Effector memory CD8-positive, alpha-beta T cell (primary cell): ENCODE measurements at places on chromosomes 13 and 19.

DNA sequence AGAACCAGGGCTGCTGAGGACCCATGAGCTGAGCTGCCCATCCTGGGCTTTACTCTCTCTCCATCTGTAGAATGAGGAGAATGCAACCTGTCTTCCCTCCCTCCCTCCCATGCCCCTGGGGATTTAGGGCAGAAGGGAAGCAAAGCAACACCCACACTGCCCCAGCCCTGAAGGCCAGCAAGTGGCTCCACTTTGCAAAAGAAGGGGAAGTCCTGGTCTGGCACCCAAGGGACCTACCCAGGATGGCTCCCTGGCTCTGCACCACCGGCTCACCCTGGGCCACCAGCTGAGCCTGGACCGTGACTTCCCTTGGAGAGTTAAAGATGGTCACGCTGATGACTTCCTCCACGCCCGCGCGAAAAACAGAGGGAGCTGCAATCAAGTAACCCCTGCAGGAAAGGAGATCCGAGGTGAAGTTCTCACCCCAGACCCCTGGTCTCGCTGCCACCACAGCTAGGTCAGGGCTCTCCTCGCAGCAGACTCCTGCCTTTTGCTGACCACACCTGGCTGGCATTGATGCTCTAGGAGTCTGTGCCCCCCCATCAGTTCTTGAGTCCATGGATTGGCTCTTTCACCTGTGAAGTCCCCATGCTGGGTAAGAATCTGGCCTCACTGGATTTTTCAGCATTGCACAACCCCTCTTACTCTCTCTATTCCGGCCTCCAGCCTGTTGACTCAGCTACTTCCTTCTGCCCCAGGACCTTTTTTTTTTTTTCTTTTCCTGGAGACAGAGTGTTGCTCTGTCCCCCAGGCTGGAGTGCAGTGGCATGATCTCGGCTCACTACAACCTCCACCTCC is 4.6 kb downstream of the CPAMD8 start:
- no peak for DNase-seq

GRCh38 chr13:41458187-41458760 is 924 bp downstream of the RGCC start:
- peak; percentile 38 for DNase-seq

DNA sequence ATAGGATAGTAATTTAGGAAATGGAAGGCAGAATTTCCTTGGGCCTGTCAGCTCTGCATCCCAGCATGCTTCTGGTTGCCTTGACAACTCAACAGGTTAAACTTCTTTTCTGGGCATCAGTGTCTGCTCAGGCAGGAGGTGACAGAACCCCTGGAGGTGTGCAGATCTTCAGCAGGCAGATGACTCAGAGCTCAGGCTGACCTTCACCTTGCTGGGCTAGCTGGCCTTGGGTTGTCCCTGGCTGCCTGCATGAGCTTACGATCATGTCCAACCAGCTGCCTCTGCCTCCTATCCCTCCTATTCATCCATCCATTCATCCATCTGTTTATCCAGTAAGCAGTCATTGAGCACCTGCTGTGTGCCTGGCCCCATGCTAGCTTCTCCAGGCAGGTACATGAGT is 81.2 kb upstream of the KCTD15 start:
- DNase-seq = no peak

GRCh38 chr13:71870100-71870499 is 3.1 kb upstream of the DACH1 start:
- no peak for DNase-seq

DNA sequence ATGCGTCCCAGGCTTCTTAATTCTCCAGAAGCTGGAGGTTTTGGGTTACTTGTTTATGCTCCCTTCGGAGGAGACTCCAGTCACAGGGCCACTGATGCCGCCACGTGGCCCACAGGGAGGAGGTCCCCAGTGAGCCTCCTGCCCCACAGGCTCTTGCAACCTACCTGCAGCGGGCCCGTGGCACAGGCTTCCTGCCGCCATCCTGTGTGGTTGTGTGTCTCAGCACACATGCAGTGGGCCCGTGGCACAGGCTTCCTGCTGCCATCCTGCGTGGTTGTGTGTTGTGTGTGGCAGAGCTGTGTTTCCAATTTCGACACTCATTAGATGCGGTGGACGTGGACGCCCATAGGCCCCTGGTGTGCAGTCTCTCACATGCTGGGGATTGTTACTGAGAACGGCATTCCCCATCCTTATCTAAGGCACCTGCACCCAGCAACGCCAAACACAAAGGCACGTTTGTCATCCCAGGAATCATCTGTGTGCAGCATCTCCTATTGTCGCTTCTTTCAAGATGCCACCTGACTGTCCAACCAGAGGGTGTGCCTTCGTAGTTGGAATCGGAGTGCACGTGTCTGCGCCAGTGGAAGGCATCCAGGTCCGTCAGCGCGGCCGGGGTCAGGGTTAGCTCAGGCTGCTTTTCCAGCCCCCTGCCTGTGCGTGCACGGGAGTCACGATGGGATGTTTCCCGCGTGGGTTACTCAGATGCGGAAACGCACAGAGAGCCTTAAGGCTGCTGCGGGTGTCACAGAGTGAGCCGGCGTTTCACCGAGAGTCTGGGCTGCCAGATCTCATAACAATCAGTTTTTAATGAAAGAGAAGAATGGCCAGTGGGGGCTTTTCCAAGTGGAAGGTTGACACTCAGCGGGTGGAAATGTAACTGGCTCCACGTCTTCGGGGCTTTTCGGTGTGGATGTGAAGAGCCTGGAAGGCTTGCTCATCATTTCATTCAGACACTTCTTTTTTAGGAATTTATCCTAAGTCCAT is 119.8 kb downstream of the ATP11A start:
- DNase-seq = no peak

GRCh38 chr19:13938301-13939064 is at the start of gene PODNL1:
Gene PODNL1 (minus strand): TSS chr19:13938417. CDS start chr19:13938181, 236 bp downstream.
- DNase-seq = no peak

GRCh38 chr13:65378484-65378883 is 1851.7 kb downstream of the PCDH9 start:
- no peak for DNase-seq

DNA sequence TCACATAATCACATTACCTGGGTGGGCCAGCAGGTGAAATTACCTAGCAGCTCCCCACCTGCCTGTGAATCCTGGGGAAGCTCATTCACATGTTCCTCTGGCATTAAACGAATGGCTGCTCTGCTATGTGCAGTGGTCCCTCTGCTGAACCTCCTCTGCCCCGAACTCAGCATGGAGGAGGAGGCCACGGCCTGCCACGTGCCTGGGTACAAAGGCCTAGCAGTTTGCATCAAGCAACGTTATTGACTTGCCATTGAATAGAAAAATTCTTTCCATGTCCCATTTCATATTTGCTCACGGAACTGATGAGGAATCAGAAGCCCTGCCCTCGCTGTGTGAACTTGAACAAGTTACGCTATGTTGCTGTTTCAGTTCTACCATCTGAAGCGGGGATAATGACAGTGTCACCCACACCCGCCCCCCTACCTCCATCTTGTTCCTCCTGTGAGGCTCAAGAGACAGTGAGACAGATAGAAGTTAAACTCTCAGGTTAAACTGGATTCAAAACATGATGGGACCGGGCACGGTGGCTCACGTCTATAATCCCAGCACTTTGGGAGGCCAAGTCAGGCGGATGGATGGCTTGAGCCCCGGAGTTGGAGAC is 25.3 kb downstream of the SLC7A1 start:
- no peak for DNase-seq

DNA sequence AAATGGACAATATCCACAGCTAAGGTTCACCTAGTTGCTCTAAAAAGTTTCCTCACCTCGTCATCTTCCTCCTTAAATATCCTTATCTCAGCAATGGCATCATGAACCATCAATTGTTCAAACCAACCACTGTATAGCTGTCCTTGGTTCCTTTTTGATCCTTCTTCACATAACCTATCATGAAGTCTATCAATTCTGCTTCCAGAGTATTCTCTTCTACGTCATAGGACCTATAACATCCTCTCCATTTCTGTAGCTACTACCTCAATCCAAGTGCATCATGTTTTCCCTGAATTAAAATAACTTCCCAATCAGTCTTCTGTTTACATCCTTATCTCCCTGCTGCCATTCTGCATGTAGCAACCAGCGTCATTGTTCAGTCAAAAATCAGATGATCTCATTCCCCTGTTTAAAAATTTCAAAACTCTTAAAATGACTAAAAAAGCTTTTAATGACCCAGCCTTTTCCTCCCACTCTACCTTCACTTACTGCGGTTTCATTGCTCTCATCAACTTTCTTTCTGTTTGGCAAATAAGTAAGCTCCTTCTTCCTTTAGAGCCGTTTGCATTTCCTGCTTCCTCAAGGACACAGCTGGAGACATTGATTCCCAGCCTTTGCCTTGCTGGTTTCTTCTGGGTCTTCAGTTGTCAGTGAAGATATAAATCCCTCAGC is 223.9 kb upstream of the MIR17HG start:
- DNase-seq = no peak

- no peak for DNase-seq
These were observed 41.7 kb downstream of the TNFSF11 start for GRCh38 chr13:42615691-42616090.

- no peak for DNase-seq
These were observed 128.7 kb downstream of the UGGT2 start for GRCh38 chr13:95924389-95924994.

- peak; percentile 53 for DNase-seq
These were observed 2.0 kb upstream of the ZNF784 start for GRCh38 chr19:55626350-55626749.

DNA sequence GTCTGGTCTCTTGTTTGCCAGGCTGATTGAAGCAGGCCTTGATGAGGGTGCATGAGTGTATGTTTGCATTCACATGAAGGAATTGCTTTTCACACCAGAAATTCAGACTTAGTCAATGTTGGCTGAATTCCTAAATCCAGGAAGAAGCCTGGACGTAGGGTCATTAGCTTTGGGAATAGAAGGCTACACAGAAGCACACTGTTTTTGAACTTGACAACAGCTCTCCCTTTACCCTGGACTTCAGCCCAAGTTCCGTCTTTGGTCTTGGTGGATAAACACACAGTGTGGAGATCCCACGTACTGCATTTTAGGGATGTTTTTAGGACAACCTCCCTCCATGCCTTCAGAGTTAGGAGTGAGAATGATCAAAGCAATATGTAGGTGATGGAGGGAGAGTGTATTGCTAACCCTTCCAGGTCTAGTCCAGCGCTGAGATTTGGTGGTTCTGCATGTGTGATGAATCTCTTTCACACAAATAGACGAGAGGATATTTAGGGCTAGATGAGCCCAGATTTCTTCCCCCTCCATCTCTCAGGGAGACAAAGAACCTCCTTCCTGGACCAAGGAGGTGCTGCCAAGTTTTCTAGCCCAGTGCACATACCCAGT is 22.8 kb downstream of the TM6SF2 start:
- DNase-seq = no peak

DNA sequence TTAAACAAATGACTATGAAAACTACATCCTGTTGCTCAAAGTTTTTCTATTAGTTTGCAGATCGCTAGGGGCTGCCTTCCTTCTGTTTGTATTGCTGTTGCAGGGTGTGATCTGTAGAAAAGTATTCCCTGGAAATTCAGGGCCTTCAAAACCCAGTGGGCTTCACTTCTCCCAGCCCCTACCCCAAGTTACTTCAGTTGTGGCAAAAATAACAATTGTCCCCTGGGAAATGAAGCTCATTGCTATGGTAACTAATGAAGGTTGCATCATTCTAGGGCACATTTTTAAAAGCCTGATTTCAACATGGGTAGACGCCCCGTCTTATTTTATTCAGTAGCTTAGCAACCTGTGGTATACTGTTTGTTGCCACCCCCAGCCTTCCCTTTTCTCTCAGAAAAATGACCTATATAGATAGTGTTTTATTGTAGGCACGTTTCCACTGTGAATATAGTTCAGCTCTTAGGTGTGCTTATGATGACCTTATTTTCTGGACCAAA is 60.9 kb downstream of the WDFY2 start:
- peak; percentile 12 for DNase-seq

- DNase-seq = no peak
These were observed 76.8 kb downstream of the FREM2 start for GRCh38 chr13:38763446-38764381.

- DNase-seq = peak; percentile 59
These were observed 11.3 kb downstream of the STAP2 start for GRCh38 chr19:4327252-4327876.
